ENCODE measurements at places on chromosomes 5 and 9. TPM values are rescaled to one million over a fixed set of nuclear protein-coding genes. Genes with fewer than 3 reads are reported as not detected.

EIF4EBP3 gene
- total RNA-seq, result 2.6 TPM

SLC36A2 gene
- not detected for total RNA-seq

DAB2IP gene
- 33.3 TPM for total RNA-seq

LIX1 gene
- total RNA-seq, result not detected

JAKMIP2 gene
- 0.13 TPM for total RNA-seq

PNPLA7 gene
- total RNA-seq, result 2.0 TPM
